ENCODE measurements at places on chromosomes 13 and 19.

DNA sequence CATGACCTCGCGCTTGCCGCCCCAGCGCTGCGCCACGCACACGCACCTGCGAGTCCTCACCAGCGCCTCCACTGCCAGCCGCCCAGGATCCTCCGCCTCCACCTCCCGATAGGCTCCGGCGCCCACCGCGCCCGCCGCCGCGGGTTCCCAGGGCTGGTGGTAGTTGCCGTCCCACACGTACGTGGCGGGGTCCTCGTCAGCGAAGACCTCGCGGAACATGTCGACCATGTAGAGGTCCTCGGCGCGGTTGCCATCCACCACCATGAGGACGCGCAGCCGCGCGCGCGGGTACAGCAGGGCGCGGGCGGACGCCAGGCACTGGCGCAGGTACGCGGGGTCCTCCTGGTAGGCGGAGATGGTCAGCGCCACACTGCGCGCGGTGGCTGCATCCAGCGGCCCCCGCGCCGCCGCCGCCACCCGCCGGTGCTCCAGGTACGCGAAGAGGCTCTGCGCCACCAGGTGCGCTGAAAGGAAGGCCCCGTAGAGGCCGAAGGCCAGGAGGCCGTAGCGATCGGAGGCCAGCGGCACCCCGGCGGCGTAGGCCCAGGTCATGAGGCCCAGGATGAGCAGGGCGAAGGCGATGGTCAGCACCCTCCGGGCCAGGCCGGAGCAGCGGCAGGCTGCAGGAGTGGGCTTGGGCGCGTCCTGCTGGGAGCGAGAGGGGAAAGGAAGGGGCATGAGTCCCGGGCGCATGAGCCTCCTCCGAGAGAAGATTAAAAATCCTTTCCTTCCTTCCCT is 4.4 kb downstream of the HAS1 start:
- DNase-seq: no peak

GRCh38 chr19:7820588-7820987 is 9.4 kb upstream of the EVI5L start:
- no peak for DNase-seq

GRCh38 chr13:112068540-112069060 is 1.7 kb downstream of the SOX1 start:
- no peak for DNase-seq

- no peak for DNase-seq
These were observed 15.5 kb downstream of the STAP2 start for GRCh38 chr19:4322942-4323665.

- no peak for DNase-seq
These were observed 900 bp downstream of the PPP1R13L start for GRCh38 chr19:45403781-45404556.

DNA sequence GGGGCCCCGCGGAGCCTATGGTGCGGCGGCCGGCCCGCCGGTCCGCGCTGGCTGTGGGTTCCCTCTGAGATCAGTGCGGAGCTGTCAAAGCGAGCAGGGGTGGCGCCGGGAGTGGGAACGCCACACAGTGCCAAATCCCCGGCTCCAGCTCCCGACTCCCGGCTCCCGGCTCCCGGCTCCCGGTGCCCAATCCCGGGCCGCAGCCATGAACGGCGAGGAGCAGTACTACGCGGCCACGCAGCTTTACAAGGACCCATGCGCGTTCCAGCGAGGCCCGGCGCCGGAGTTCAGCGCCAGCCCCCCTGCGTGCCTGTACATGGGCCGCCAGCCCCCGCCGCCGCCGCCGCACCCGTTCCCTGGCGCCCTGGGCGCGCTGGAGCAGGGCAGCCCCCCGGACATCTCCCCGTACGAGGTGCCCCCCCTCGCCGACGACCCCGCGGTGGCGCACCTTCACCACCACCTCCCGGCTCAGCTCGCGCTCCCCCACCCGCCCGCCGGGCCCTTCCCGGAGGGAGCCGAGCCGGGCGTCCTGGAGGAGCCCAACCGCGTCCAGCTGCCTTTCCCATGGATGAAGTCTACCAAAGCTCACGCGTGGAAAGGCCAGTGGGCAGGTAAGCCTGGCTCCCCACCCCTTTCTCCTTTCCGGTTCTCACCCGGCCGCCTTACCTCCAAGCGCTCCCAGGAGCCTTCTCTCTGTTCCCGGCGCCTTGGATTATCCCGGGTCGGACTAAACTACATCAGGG is at the start of gene PDX1:
TSS of gene PDX1 (plus strand) at position 67 of the 743 bp plus-strand sequence. CDS start at position 206, 139 bp downstream.
- DNase-seq: no peak

DNA sequence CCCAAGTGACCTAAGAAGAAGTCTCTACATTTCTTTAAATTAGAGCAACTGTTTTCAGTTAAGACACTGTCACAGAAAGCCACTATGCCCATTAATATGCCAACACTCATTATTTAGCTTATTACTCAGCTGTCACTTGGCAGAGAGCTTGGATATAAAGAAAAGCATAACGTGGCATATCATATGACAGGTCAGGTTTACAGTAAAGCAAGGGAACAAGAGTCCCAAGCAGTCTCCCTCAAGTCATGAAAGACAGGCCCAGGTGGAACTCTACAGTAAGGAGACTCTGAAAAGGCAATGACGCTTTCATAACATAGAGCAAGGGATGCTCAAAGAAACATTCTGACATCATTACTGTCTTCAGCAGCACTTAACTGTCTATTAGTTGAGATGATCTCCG is 6.3 kb downstream of the LHFPL6 start:
- DNase-seq: no peak

- peak; percentile 4 for DNase-seq
These were observed 363.9 kb downstream of the MYO16 start for GRCh38 chr13:108993346-108993745.

GRCh38 chr19:1445185-1445931 is 4.6 kb upstream of the APC2 start:
- DNase-seq: no peak

DNA sequence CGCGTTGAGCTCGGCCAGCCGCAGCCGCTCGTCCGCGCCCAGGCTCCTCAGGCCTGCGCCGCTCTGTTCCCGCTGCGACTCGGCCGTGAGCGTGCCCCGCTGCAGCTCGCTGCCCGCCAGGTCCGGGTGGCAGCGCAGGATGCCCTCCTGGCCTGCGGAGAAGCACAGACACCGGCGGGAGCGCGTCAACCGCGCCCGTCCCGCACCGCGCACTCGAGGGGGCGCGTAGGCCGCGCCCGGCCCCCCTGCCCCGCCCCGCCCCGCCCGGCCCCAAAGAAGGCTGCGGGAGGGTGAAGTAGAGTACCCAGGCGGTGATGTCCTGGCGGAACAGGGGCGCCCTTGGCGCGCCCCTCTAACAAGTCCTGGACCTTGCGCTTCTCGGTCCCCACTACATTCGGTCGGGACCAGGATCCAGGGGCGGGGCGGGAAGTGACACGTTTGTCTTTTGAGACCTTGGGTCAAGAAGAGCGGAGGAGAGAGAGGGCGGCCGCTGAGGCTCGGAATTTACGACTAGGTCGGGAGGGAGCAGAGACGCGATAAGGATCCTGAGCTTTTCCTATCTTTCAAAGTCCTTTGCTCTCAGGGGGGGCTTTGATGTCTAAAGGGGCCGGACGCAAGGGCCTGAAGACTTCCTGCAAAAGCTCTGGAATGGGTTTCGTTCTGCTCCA is 9.3 kb upstream of the CDX2 start:
- DNase-seq: no peak

DNA sequence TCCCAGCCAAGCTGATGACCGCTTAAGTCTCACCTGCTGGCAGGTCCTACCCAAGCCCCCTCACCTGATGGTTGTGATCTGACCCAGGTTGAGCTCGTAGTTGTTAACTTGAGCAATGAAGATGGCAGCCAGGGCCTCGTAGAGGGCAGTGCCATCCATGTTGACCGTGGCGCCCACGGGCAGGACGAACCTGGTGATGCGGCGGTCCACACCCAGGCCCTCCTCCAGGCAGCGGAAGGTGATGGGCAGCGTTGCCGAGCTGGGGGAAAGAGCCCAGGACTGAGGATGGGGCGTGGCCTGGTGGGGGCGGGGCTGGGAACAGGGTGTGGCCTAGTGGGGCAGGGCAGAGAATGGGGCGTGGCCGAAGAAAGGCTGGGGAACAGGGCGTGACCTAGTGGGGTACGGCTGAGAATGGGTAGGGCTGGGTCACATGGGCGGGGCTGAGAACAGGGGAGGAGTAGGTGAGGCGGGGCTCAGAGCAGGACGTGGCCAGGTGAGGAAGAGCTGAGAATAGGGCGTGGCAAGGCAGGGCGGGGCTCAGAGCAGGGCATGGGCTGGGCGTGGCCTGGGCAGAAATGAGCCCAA is 12.9 kb downstream of the OR7C2 start:
- no peak for DNase-seq

DNA sequence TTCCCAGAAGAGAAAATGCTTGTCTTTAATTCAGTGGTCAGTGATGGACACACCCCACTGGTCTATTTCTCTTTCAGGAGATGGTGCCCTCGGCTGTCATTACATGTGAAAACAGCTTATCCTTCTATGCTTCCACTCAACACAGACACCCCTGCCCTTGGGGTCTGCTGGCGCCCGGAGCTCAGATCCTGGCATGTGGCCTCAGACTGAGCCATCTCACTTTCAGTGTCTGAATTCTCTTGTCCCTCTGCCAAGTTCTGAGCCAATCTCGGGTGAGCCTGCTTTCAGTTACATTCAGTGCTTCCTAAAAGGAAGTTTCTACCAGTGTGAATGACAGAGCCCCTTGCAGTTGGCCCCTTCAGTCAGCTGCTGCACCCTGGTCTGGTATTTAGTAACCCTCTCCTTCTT is 293.6 kb downstream of the DNAJC15 start:
- no peak for DNase-seq

GRCh38 chr13:113489171-113489548 is 1.4 kb downstream of the DCUN1D2 start:
- DNase-seq: no peak

- DNase-seq: no peak
These were observed 50.0 kb upstream of the ALOX5AP start for GRCh38 chr13:30685320-30685859.

DNA sequence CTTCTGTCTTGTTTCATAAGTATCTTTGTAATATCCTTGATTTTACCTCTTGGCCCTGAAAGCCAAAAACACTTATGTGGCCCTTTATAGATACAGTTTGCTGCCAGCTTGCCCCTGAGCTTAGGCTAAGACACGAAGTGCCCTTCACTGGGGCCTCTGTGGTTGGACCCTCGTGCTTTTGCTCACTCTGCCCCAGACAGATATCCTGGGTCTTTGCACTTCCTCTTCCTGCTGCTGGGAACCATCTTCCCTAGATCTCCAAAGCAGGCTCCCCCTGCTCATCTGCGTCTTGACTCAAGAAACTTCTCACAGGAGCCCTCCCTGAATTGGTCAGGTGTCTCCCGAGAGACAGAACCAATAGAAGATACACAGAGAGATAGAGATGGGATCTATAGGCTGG is 2.0 kb upstream of the TNFSF14 start:
- DNase-seq: no peak

GRCh38 chr13:79194727-79195126 is 211.3 kb downstream of the RBM26 start:
- DNase-seq: no peak

- DNase-seq: no peak
These were observed 110.9 kb downstream of the CRYL1 start for GRCh38 chr13:20414546-20415305.

GRCh38 chr13:74870865-74871264 is 611.1 kb downstream of the TBC1D4 start:
- DNase-seq: no peak

DNA sequence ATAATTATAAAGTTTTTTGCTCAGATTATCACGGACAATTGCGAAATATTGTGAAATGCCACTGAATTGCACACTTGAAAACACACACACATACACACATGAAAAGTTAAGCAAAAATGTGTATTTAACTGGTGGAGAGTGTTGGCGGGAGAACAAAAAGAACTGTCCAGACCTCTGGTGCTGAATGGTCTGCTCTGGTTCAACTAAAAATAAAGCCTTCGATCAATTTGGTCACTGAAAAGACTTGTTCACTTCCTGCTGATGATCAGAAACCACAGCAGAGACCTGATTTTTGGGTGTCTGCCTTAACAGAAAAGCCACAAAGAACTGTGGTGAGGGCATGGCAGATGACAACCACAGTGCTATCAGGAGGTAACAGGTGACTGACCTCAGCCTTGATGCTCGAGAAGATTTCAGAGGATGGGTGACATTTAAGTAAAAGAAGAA is 4.0 kb upstream of the IGFL1 start:
- DNase-seq: no peak

DNA sequence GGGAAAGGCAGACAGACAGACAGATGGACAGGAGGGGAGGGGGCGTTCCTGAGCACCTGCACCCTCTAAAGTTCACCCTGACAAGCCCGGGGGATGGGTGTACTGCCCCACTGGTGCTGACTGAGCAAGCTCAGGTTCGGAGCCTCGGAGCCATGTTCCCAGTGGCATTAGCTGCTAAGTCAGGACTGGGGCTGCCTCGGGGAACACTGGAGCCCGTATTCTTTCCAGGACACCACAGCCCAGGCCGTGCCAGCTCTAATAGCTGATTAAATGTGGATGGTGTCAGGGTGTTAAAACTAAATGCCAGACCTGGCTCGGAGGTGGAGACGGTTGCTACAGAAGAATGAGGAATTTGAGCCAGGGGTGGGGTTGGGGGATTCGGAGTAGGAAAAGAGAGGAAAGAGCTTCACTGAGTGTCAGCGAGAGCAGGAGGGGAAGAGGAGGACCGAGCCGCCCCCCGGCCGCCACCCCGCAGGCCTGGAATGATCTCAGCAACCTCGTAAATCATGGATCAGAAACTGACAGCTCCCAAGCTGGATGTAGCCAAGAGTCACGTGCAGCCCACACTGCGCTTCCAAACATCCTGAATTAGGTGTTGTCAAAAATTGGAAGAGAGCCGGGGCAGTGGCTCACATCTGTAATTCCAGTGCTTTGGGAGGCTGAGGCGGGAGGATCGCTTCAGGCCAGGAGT is 10.4 kb downstream of the MAP2K2 start:
- no peak for DNase-seq

GRCh38 chr19:38733241-38733492 is 11.1 kb downstream of the CAPN12 start:
- no peak for DNase-seq

- no peak for DNase-seq
These were observed 1.4 kb downstream of the KASH5 start for GRCh38 chr19:49389406-49389805.

GRCh38 chr13:52925251-52925650 is 76.8 kb upstream of the PCDH8 start:
- no peak for DNase-seq

GRCh38 chr19:17458970-17459369 is 1.8 kb downstream of the NXNL1 start:
- DNase-seq: no peak

DNA sequence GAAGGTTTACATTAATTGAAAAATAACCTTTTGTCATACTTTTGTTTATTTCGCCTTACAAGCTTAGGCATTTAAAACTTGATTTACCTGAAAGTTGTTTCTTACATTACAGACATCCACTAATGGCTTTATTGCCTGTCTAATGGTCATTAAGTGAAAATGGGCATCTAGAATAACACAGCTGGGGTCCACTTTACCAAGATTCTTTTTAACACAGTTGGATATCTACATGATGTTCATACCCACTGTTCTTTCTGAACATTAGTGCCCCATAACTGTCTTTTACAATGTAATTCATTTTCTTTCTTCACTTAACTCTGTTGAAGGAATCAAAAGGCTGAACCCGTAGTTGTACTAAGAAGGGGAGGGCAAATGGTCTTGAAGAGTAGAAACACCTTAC is 19.8 kb upstream of the KLHL1 start:
- no peak for DNase-seq
